Activated naive CD4-positive, alpha-beta T cell (primary cell): ENCODE measurements at places on chromosomes 3 and 15.

DNA sequence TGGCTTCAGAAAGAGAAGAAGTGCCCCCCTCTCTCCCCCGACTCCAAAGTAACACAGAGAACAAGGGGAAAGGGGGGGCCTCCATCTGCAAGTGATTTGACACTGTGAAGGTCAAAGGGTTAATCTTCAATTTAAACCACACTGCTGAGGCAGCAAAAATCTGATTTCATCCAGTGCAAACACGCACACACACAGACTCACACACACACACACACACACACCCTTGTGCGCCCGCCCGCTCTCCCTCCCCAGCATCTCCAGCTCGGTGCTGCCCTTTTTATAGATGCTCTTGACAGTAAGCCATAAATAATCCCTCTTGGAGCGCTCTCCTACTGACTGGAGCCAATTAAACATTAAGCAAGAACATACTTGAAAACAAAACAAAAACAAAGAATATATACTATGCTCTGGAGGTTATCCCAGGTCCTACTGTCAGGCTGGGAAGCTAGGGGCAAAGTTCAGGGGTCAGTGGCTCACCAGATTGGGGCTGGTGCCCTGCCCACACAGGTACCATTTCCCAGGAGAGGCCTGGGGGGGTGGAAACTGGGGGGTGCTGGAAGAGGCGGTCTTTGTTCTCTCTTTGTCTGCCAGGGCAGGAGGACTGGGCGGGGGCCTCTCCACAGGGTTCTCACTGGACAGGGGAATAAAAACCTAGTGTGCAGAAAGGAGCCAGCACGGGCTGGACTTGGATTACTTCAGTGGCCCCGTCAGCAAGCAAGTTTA lies 16.3 kb downstream of the BMF start:
- no peak for DNase-seq

GRCh38 chr15:27238707-27239423 lies 267.9 kb downstream of the GABRG3 start:
- no peak for DNase-seq

- no peak for DNase-seq
Observed at GRCh38 chr15:88049506-88049905, 207.0 kb downstream of the NTRK3 start.

GRCh38 chr3:97009427-97010019 lies 195.1 kb downstream of the EPHA6 start:
- no peak for DNase-seq

- no peak for DNase-seq
Observed at GRCh38 chr15:67158367-67158766, 93.0 kb downstream of the SMAD3 start.

DNA sequence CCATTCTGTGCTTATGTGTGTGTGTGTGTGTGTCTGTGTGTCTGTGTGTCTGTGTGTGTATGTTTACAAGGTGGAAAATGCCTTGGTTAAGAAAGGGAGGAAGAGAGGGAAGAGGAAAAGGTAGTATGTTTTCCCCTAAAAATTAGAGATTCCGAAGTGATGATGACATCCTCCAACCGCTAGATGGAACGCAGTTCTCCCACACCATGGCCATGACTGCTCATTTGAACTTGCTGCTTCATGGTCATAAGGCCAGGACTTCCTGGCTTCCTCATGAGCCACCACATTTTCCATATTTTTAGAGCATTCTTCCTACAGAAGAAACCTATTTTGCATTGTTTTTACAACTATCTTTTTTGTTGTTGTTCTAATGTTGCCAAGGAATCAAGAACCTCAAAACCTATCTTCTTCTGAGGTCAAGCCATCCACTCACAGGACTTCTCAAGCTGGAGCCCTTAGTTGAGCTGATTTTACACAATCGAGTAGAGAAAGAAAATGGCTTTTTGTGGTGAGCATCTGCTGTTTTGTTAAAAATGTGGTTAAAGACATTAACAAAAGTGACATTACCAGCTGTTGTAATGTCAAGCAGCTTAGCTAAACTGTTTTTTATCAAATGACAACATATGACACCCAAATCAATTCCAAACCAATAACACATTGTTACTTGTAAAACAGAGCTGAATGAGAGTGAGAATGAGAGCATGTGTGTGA lies 1091.0 kb downstream of the FHIT start:
- DNase-seq: no peak

DNA sequence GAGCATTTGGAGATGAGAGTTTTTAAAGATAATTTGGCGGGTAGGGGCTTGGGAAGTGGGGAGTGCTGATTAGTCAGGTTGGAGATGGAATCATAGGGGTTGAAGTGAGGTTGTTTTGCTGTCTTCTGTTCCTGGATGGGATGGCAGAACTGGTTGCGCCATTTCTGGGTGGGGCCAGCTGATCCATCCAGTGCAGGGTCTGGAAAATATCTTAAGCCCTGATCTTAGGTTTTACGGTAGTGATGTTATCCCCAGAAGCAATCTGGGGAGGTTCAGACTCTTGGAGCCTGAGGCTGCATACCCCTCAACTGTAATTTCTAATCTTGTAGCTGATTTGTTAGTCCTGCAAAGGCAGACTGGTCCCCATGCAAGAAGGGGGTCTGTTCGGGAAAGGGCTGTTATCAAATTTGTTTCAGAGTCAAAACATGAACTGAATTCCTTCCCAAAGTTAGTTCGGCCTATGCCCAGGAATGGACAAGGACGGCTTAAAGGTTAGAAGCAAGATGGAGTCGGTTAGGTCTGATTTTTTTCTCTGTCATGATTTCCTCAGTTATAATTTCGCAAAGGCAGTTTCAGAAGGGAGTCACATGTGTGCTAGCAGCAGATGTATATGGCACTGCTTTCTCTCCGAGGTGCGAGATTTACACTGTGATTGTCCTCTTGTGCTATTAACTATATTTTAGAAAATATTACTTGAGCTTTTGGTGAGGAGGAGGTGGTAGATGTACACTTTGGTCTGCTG lies 540.4 kb downstream of the EDEM1 start:
- no peak for DNase-seq

GRCh38 chr15:78370013-78370412 lies 29.9 kb downstream of the CRABP1 start:
- no peak for DNase-seq

DNA sequence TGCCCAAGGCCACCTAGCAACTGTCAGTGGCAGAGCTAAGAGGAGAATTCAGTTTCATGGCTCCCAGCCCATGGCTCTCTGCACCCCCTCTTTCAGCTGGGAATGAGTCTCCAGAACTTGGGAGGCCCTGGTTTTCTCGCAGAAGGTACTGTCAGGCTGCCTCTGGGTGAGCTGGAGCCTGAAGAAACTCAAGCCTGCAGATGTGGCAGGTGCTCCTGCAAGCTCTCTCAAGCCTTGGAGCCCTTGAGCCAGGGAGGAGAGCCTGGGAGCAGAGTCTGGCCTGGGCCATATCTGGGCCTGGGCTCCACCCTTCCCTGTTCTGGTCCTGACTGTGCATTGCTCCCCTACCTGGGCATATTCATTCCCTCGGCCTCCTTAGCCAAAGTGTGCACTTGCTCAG lies 74.4 kb upstream of the TLE3 start:
- DNase-seq: no peak

DNA sequence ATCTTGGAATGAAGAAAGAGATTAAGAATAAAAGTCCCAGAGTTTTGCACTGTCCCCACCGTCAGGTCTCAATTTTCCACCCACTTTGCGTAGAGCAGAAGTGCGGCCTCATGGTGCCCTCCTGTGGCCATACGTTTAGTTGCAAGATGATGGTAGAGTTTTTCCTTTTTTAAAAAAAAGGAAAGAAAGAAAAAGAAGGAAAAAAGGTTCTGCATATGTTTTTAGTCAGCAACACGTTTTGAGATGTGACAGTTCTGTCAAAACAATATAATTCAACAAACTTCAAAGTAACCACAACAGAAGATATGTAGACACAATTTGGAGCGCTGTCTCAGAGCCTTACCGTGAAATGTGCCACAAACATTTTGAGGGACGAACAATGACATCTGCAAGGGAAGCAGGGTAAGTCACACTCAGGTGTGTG lies 24.6 kb downstream of the EBLN2 start:
- peak; percentile 44 for DNase-seq

DNA sequence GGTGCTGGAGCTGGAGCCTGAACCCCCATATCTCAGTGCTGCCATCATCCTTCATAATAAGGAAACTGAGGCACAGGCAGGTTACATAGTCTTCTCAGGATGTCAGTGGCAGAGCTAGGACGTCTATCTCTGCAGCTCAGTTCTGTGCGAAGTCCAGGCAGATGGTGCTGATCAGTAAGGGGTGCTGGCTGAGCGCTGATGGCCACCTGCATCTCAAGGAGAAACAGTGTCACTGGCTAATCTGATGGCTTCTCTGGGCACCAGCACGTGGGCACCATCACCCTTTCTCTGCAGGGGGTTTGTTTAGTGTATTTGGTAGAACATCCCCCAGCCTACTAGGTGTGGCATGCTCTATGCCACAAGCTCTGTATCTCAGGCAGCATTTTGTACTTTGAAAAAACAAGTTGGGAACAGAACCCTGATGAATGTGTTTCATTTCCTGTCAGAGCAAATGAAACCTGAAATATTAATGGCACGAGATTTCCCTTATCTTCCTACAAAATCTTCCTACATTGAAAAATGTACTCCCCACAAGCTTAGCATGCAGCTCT lies 35.1 kb downstream of the APBA2 start:
- DNase-seq: no peak
